ENCODE measurements at places on chromosomes 16 and 17.

GRCh38 chr17:59346876-59347407, 15.5 kb downstream of the YPEL2 start:
- DNase-seq: no peak

- DNase-seq: no peak
These were observed 52.5 kb upstream of the DHX40 start for GRCh38 chr17:59512844-59513385.

DNA sequence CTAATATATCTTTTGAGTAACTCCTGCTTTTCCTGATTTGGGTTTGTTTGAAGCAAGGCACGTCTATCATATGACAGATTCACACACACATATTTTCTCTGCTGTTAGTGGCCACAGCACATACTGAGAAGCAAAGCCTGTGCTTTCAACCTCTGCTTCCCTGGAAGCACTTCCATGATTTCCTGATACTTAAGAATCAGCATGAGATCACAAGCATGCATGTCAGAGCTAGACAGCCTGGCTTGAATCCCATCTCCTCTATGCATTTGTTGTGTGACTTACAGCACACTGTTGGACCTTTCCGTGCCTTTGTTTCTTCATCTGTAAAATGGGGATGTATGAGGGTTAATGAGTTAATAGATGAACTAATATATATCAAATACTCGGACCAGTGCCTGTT, 151.1 kb upstream of the NOL11 start:
- no peak for DNase-seq

GRCh38 chr16:19636436-19637267, 81.1 kb downstream of the VPS35L start:
- no peak for DNase-seq

- no peak for DNase-seq
These were observed 34.5 kb upstream of the EVI2A start for GRCh38 chr17:31355935-31356334.

DNA sequence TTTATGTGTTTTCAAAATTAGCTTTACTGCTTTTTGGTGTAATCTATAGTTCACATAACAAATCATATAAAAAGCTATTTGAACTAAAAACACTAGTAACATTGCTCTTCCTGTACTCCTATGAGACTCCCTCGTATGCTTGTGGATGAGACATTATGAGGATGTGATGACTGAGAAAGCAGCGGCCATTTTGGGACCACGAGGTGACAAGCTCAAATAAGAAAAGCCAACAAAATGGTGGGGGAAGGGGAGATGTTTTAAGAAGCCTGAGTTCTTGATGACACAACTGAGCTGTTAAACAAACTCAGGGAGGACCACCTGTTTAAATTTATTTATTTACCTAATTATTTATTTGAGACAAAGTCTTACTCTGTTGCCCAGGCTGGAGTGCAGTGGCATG, 4.5 kb downstream of the CCL18 start:
- no peak for DNase-seq

DNA sequence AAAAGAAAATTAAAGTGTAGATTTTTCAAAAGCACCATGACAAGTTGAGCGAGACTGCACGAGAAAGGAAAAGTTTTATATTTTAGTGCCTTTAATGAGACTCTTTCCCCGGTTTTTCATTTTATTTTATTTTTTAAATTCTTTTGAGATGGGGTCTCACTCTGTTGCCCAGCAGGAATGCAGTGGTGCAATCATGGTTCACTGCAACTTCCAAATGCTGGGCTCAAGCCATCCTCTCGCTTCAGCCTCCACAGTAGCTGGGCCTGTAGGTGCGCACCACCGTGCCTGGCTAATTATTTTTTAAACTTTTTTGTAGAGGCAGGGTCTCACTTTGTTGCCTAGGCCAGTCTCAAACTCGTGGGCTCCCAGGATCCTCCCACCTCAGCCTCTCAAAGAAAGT, 5.7 kb upstream of the ATP2A3 start:
- no peak for DNase-seq

DNA sequence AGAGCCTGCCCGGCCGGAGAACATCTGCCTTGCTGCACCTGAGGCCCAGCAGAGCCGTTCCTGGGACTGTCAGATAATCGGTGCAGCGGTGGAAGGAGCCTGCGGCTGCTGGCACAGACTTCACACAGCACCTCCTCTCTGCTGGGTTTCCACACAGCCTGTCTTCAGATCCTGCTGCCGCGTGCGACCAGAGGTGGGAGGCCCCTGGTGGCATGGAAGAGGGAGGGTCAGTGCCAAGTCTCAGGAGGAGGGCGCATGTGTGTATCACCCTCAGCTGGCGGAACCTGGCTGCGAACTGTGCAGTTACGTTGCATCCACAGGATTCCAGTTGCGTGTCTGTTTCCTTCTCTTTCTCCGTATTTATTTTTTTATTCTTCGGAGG, 3.3 kb downstream of the CDK5R1 start:
- DNase-seq: peak; percentile 31

GRCh38 chr16:87945351-87946042, 5.7 kb upstream of the BANP start:
- peak; percentile 80 for DNase-seq

GRCh38 chr17:44310609-44311376, 2.4 kb downstream of the RUNDC3A start:
- no peak for DNase-seq

GRCh38 chr16:74691093-74691855, 9.4 kb downstream of the MLKL start:
- DNase-seq: no peak
